H1 (cell line): ENCODE measurements at places on chromosomes 2 and 18.

- no peak for DNase-seq
Observed at GRCh38 chr2:145199042-145199441, 679.1 kb upstream of the ZEB2 start.

DNA sequence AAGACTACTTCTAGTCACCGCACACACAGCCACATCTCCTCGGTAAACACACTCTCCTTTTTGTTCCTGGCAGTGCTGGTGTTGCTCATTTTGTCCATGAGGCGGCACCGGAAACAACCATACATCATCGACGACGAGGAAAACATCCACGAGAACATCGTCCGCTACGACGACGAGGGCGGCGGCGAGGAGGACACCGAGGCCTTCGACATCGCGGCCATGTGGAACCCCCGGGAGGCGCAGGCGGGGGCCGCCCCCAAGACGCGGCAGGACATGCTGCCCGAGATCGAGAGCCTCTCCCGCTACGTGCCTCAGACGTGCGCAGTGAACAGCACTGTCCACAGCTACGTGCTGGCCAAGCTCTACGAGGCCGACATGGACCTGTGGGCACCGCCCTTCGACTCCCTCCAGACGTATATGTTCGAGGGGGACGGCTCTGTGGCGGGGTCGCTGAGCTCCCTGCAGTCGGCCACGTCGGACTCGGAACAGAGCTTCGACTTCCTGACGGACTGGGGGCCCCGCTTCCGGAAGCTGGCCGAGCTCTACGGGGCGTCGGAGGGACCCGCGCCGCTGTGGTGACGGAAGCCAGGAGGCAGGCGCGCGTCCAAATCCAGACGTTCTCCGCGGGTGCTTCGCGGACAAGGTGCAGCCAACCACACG is 221.0 kb downstream of the CDH20 start:
- DNase-seq, result no peak

GRCh38 chr2:176678571-176678970 is 409.3 kb downstream of the MTX2 start:
- no peak for DNase-seq

GRCh38 chr2:30434708-30435107 is 12.3 kb upstream of the LCLAT1 start:
- no peak for DNase-seq

DNA sequence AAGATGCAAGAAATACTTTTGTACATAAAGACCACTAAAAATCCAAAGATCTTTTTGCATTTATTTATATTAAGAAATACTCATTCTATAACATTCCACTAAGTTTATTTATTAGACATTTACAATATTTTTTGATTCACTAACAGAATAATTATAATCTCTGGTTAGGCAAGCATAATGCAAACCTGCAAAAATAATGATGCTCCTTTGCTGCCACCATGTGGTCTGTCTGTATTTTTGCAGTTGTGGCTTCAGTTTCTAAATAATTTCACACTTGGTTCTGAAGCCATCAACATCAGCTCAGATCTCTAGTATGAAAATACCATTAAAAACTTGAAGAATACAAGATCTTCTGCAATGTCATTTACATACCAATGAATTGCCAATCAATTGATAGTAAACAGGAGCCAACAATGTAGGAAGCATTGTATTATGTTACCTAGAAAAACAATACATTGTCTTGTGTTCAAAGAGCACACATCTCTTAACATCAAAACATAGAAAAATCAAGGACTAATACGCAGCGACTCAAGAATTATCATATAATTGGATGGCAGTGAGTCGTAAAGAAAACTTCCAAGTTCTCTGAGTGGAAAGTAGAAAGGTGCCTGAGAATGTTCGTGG is 28.8 kb upstream of the WDR75 start:
- peak; percentile 56 for DNase-seq

- no peak for DNase-seq
Observed at GRCh38 chr2:18626958-18627650, 37.7 kb upstream of the NT5C1B start.

DNA sequence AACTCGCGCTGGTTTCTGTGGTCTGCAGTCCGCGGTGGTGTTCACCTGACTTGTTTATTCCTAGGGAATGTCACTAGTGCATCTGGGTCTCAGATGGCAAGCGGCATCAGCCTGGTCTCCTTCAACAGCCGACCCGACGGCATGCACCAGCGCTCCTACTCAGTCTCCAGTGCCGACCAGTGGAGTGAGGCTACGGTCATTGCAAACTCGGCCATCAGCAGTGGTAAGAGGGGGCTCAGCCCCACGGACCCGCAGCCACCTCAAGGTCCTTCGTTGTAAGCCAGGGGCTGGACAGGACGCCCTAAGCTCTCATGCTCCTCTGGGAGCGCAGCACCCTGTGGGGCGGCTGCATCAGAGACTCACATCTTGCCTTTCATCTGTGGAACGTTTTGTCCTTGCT is 237.5 kb downstream of the GBX2 start:
- no peak for DNase-seq

DNA sequence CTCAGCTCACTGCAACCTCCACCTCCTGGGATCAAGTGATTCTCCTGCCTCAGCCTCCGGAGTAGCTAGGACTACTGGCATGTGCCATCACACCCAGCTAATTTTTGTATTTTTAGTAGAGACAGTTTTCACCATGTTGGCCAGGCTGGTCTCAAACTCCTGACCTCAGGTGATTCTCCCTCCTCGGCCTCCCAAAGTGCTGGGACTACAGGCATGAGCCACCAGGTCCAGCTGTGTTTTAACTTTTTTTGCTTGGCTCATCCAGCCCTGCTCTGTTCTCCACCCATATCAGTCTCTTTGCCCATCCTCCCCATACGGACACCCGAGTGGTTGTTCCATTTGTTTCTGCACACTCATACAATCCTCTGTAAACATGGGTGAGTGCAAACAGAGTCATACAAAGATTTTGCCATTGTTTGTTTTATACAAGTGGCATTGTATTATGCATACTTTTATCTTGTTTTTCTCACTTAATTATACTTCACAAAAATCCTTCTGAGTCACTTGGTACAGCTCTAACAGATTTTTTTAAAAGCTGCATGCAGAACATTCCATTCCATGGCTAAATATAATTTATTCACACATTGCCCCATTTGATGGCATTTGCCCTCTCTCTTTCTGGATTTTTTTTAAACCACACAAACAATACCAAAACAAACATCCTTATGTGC is 5.3 kb downstream of the APOB start:
- no peak for DNase-seq

GRCh38 chr18:24762511-24762910 is 302.1 kb downstream of the HRH4 start:
- no peak for DNase-seq

DNA sequence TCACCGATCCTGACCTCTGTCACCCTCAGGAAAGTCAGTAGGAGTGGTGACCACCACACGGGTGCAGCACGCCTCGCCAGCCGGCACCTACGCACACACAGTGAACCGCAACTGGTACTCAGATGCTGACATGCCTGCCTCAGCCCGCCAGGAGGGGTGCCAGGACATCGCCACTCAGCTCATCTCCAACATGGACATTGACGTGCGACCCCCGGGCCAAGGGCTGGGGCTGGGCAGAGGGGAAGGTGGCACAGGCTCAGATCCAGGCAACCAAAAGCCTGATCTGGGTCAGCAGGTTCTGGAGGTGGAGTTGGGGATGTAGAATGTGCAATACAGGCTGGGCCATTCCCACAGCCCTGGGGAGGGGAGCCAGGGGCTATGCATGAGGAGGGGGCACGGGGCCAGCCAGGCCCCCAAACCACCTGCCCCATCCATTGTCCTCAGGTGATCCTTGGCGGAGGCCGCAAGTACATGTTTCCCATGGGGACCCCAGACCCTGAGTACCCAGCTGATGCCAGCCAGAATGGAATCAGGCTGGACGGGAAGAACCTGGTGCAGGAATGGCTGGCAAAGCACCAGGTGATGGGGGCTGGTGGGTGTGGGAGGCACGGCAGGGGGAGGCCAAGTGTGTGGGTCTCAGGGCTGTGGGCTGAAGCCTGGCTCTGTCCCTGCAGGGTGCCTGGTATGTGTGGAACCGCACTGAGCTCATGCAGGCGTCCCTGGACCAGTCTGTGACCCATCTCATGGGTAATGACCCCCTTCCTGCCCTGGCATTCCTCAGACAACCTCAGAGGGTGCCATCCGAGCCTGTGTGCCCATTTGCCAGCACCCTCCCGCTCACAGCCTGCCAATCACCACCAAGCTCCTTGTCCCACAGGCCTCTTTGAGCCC is 1.4 kb downstream of the ALPI start:
- DNase-seq, result no peak

DNA sequence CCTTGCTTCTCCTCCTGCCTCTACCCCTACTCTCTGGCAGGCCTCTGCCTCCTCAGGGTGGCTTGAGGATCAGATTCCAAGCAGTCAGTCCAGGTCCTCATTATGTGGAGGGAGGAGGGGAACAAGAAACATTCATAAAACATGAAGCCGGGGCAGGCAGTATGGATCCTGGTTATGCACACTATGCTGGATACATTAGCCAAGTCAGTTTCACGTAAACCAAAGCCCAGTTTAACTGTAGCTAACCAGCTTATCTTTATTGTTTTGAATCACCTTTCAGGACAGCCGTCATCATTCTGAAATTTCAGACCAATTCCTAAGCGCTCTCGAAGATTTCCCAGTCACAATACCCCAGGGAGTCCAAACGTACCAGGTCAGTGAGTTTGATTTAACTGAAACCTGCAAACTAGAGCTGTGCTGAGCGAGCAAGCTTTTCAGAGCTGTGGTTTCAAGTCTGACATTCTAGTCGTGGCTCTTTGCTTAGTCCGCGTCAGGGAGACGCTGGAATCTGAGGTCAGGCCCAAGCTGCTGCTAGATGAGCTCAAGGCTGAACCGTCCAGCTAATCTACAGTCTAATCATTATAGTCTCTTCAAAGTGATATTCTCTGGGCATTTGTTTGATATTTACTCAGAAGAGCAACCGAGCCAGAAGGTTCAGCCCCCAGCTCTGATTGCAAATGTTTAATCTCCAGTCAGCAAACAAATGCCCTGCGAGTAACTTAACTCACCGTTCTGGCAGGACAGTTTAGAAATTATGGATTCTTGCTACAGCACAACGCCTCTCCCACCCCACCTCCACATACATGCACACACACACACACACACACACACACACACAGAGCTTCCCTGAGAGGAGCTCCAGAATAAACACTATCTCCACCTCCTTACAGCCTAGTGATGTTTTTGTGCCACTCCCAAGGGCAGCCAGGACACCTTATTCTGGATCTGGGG is 63.8 kb upstream of the BZW1 start:
- DNase-seq, result no peak

GRCh38 chr18:49663899-49664890 is 102.3 kb downstream of the LIPG start:
- DNase-seq, result no peak

DNA sequence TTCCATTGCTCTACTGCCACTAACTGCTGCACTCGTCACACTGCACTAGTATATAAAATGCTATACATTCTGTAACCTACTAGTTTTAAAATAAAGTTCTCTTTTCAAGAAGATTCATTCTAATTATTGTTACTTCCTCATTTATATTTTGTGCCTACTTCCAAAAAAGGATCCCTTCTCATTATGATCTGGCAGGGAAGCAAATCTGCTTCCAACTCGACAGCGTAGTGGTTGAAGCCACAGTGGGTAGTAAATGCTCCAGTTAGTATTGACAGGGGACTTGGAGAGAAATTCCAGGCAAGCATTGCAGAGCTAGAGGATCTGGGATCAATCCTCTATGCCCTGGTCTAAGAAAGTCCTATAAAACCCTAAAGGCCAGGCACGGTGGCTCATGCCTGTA is 53.3 kb upstream of the AP1S3 start:
- no peak for DNase-seq

GRCh38 chr18:40863801-40864200 is 1091.2 kb upstream of the PIK3C3 start:
- no peak for DNase-seq

- DNase-seq, result no peak
Observed at GRCh38 chr2:129801575-129801974, 177.9 kb upstream of the RAB6C start.

DNA sequence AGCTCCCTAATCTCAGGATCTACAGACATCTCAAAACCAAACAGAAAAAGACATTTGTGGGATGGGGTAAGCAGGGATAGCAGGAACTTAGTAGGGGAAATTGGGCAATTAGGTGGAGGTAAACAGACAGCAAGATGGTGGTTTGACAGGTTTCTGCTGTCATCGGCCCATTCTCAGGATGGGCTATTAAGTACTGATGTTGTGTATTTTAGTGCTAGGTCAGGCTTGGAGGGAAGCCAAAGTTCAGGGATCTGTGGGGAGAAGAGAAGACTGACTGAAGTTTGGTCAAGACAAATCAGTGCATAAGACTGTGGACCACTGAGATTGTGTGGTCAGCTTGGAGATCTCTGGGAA is 96.8 kb upstream of the THUMPD2 start:
- no peak for DNase-seq

GRCh38 chr2:113979191-113980128 is 89.6 kb downstream of the ACTR3 start:
- peak; percentile 88 for DNase-seq

DNA sequence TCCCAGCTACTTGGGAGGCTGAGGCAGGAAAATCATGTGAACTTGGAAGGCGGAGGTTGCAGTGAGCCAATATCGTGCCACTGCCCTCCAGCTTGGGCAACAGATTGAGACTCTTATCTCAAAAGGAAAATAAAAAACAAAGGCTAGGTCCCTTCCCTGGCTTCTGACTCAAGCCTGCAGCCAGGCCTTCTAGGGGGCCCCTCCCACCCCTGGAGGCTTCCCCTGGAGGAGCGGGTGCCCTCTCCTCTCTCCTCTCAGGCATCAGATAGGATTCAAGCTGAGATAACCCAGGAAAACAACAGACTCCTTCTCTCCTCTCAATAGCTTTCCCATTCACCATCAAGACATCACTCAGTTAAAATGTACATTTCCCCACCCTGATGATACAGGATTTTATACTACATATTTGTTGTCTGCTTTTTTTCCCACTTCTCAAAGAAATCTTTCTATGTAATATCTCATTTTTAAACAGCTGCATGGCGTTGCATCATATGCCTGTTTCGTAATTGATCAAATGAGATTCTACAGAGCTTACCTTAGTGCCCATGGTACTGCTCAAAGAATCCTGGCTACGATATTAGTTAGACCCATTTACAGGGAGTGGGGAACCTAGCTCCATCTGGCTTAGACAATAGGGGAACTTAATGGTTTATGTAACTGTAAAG is 20.6 kb upstream of the C2orf72 start:
- DNase-seq, result no peak

- no peak for DNase-seq
Observed at GRCh38 chr2:3001615-3002560, 375.7 kb downstream of the EIPR1 start.

GRCh38 chr2:9021563-9022211 is 18.2 kb upstream of the MBOAT2 start:
- no peak for DNase-seq

GRCh38 chr2:29215073-29215472 is 99.9 kb downstream of the CLIP4 start:
- no peak for DNase-seq

GRCh38 chr18:58024139-58024538 is 19.9 kb upstream of the NEDD4L start:
- DNase-seq, result no peak

- DNase-seq, result no peak
Observed at GRCh38 chr2:149657401-149658040, 69.9 kb upstream of the MMADHC start.

- DNase-seq, result no peak
Observed at GRCh38 chr18:62426191-62426488, 96.7 kb upstream of the ZCCHC2 start.

- no peak for DNase-seq
Observed at GRCh38 chr2:29920130-29920577, 1.2 kb downstream of the ALK start.
